ENCODE measurements at places on chromosomes 2 and 18.

DNA sequence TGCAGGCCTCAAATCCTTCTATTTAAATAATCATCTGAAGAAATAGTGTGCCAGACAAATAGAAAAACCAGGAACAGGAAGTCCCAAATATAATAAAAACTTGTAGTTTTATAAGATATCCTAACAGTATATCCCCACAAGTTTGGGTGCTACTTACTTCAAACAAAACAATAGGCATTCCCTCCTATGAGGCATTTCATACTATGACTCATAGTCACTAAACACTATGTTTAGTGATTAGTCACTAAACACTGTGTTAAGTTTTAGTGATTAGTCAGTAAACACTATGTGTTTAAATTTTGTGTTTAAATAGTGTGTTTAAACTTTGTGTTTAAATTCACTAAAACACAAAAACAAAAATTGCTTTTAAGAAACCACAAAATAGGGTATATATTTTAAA is 407.0 kb upstream of the CDH19 start:
- DNase-seq = no peak

DNA sequence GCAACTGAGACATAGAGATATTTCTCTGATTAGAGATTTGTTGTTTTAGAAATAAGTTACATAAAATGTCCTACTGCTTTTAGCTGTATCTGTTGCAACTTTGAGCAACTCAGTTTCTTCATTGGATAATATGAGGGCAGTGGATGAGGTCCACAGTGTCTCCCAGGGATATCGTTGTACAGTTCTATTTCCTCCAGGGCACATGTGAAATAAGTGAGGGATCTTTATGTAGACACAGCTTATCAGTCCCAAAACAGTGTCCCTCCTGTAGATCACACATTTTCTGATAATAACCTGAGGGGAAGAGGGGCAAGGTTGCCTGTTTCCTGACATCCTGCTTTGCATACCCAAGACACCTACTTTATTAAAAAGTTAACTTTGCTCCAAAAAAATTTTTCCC is 1231.2 kb upstream of the ZEB2 start:
- no peak for DNase-seq

GRCh38 chr2:188042412-188042811 is 249.3 kb upstream of the GULP1 start:
- DNase-seq = no peak

- DNase-seq = no peak
Observed at GRCh38 chr2:158094487-158095092, 7.1 kb upstream of the UPP2 start.

- no peak for DNase-seq
Observed at GRCh38 chr2:2026252-2026831, 282.0 kb upstream of the PXDN start.

All from stimulated activated CD4-positive, alpha-beta T cell treated with anti-CD3 and anti-CD28 coated beads, Interleukin-1b, Interleukin-23, amount 100 ng/mL, for 24 hours (primary cell).